ENCODE measurements at places on chromosomes 16 and 17. TPM values are rescaled to one million over a fixed set of nuclear protein-coding genes. Genes with fewer than 3 reads are reported as not detected.

The TLCD3B gene
- not detected for total RNA-seq

The CACNG3 gene
- total RNA-seq: not detected

The CDK12 gene
- total RNA-seq: 40.8 TPM

The BCKDK gene
- 41.9 TPM for total RNA-seq

The MYO15A gene
- 0.32 TPM for total RNA-seq

The RASD1 gene
- total RNA-seq: 0.11 TPM

The CCL1 gene
- total RNA-seq: not detected

The CEMP1 gene
- total RNA-seq: not detected

The ZFHX3 gene
- total RNA-seq: 8.9 TPM

The TMEM235 gene
- total RNA-seq: not detected

The TANC2 gene
- total RNA-seq: 41.3 TPM

The EEF2KMT gene
- total RNA-seq: 17.9 TPM

The HS3ST3A1 gene
- total RNA-seq: 0.28 TPM

The CCL4 gene
- not detected for total RNA-seq

The AHSP gene
- not detected for total RNA-seq

The FOXL1 gene
- total RNA-seq: 0.46 TPM

The ZDHHC1 gene
- 3.3 TPM for total RNA-seq

The ACSM2A gene
- not detected for total RNA-seq

The CD300H gene
- total RNA-seq: not detected

The TAX1BP3 gene
- total RNA-seq: 203 TPM

The EME1 gene
- total RNA-seq: 13.5 TPM

Data from foreskin keratinocyte (primary cell).